ENCODE measurements at places on chromosomes 1 and 21.

DNA sequence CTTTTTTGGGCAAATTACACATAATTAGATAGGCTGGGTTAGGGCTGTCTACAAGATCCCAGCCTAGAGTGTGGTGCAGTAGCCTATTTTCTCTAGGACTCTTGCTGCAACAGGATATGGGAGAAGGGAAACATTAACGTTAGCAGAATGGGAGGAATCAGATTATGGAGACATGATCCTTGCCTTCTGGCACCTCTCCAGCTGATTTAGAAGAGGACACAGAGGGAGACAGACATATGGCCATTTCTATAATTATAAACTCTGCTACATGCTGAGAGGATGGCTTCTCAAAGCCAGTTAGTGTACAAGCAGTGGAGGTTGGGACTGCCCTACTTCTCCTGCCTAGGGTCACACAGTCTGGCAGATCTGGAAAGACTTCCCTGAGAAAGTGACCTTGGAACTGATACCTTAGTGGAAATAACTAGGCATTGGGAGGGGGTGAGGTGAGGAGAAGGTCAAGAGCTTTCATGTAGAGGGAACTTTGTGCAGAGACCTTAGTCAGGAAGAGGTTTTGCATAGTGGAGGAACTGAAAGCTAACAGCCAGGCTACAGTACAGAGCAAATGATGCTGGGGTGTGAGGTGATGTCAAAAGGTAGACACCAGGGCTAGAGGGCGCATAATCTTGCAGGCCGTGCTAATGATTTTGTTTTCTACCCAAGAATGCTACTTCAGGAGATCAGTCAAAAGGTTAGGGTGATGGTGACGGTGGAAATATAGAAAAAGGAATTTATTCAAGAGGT, 1.2 kb upstream of the CD1D start:
- DNase-seq = no peak

GRCh38 chr1:26158908-26159742, at the start of gene FAM110D:
FAM110D (plus strand) TSS chr1:26159079; CDS start chr1:26161292, 2,213 bp downstream.
- peak; percentile 50 for DNase-seq

DNA sequence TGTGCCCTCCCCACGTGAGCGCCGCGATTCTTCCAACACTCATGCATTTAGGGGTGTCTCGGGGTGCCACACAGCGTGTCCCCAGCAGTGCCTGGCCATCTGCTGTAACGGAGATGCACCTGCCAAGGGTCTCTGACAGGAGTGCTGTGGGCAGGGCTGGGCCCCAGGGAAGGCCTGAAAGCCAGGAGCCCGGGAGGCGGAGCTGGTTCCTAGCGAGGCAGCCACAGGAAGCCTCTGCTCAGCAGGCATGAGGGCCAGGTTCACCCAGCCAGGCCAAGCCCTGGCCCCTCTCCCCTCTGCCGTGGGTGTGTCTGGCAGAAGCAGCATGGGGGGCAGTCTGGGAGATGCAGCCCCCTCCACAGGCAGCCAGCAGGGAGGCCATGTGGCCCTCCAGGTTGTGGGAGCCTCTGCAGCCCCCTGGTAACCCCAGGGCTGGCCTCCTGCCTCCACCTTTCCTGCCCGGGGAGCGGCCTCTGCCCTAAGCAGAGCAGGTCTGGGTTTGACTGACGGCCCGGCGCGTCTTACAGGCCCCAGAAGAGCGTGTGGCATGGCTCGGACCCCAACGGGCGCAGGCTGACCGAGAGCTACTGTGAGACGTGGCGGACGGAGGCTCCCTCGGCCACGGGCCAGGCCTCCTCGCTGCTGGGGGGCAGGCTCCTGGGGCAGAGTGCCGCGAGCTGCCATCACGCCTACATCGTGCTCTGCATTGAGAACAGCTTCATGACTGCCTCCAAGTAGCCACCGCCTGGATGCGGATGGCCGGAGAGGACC, 30.4 kb downstream of the SLC19A1 start:
- no peak for DNase-seq

DNA sequence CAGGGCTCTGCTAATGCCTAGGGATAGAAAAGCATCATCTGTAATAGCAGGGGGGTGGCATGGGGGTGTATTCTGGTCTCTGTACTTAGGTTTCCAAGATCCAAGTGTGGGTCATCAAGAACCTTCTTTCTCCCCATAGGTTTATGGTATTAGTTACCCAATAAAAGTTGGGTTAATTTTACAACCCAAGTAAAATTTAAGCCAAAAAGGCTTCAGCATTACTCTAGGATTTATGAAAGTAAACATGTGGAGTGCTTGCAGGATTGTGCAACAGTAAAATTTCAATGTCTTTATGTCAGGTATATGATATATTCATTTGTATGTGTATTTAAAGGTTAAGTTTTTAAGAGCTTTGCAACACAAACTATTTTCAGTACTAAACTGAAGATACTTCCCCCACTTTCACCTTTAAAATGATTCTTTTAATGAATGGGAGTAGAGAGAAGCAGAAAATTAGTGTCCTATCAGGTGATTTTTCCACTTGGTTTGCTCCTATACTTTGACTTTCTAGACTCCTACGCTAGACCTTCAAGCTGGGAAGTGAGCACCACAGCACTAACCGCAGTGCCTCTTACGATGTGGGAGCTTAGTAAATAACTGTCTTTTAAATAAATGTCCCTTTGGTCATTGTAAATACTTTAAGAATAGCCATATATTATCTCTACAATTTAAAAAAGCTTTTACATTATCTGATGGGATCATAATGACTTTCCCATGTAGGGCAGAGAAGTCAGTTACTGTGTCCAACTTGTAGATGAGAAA, 67.8 kb upstream of the UBE2U start:
- no peak for DNase-seq

- DNase-seq = peak; percentile 7
These were observed 376.5 kb downstream of the ADGRL2 start for GRCh38 chr1:82177192-82177591.

GRCh38 chr1:97571760-97572159, 349.1 kb downstream of the DPYD start:
- DNase-seq = no peak

DNA sequence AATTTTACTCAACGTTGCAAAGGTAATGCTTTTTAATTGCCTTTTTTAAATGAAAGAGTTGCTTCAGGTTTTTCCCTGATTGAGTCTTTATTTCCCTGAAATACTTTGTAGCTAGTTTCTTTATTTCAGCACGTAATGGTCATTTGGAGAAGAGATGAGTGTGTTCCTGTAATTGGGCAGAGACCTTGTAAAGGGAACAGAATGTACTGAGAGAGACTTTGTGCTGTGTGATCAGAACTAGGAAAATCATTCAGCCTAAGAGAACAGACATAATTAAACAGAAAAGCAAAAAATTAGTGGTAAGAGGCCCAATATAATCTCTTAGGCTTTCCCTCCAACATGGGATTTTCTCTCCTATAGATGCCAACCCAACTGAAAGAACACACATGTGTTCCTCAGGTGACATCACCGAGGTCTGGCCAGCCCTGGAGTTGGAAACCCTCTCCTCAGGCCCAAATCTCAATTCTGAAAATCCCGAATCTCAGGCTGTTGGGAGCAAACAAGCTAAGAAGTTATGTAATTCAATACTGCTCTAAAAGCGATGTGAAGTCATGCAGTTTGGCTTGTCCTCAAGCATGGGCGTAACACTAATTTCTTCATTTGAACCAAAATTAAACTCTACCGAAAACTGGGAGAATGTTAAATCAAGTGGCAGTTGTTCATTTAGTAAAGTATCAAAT, 102.0 kb downstream of the TGFB2 start:
- DNase-seq = no peak

Measured in dermis blood vessel endothelial cell (primary cell).